Gastrocnemius medialis (tissue), 4 donors: ENCODE measurements at places on chromosomes 7 and 10. TPM values are rescaled to one million over a fixed set of nuclear protein-coding genes. Genes with fewer than 3 reads are reported as not detected.
A peak's percentile ranks its signal among the peaks of the same experiment; 100 is the strongest.

- no peak for DNase-seq
Measured at GRCh38 chr10:14039968-14040668, 290.6 kb downstream of the FRMD4A start.

DNA sequence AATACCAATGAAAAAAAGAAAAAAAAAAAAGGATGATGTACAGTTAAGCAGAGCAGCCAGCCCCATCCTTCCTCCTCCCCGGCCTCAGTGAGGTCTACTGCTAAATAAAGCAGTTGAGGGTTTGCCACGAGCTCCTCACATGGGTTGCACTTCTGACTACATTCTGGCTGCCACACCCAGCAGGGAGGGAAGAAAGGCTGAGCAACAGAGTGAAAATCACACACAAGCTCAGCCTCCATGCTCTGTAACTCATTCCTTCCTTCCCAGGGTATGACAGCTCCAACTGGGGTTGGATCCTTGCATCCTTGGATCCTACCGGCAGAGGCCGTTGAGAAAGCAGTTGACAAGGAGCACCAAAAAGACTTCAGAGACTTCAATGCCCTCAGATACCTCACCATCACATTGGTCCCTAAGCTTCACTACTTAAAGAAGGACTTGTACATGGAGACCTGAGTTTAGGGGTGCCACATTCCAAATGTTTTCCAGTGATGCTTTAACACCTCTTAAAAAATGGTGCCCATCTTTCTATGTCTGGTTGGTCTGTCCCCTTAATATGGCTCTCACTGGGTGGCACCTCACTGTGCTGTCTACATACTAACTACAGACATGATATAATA lies 52.9 kb upstream of the PIK3CG start:
- peak; percentile 30 for DNase-seq

DNA sequence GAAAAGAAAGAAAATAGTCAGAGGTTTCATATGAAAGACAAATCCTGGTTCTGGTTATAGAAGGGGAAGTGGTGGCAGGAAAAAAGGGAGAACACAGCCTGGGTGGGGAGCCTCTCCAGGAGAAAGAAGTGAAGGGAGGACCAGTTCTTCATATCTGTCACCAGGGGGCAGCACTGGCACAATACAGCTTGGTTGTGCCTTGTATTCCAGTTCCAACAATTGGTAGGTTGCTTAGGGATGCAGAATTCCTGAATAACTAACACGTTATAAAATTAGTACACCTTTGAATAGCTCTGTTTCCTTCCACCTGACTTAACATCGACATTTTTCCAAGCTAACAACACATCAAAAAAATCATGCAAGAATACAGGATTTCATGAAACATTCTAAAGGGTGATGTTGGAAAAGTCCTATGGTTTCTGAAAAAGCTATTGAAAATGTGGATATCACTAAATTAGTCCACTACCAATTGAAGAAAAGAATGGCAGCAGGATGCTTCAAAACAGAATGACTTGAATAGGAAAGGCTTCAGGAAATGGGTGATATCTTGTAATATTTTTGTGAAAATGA lies 52.9 kb downstream of the CYP26A1 start:
- DNase-seq: no peak

GRCh38 chr7:121505021-121505420 lies 108.9 kb upstream of the FAM3C start:
- no peak for DNase-seq

- no peak for DNase-seq
Measured at GRCh38 chr10:66714741-66715140, 211.1 kb upstream of the LRRTM3 start.

DNA sequence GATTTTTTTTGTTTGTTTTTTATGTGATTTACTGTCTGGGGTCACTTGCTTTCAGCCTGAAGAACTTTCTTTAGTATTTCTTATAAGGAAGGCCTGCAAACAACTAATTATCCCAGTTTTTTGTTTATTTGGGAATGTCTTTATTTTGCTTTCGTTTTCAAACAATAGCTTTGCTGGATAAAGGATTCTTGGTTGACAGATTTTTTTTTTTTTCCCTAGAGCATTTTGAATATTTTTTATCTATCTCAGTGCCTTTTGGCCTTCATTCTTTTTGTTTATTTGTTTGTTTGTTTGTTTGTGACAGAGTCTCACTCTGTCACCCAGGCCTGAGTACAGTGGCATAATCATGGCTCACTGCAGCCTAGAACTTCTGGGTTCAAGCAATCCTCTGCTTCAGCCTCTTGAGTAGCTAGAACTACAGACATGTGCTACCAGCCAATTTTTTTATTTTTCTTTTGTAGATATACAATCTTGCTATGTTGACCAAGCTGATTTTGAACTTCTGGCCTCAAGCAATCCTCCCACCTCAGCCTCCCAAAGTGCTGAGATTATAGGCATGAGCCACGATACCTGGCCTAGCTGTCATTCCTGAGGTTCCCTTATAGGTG lies 46.3 kb upstream of the FZD9 start:
- DNase-seq: no peak

DNA sequence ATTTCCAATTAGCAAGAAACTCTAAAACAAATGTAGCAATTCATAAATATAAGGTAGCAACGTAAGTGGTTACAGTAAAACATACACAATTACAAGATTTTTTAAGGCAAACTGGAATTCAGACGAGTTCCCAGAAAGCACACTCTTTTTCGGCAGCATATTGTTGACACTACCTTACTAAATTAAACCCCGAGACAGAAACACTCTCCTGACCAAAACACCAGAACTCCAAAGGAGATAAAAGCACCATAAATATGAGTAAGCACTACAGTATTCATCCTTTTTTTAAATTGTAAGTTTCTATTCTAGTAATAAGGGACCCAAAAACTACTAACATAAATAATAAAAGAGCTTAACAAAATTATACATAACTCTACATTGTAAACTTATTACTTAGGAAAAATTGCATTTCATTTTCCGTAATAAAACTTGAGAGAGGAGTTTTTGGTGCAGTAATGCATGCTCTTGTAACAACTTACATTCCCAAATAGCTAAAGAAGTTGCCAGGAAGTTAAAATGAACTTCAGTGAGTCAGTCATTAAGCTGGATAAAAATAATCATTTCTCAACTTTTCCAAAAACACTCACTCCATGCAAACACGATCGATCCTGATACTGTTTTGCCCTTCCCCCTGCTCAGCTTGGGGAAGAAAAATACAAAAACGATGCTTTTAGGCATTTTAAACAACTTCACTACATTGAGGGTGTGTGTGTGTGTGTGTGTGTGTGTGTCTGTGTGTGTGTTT lies 2.0 kb downstream of the PIP4K2A start:
- no peak for DNase-seq

DNA sequence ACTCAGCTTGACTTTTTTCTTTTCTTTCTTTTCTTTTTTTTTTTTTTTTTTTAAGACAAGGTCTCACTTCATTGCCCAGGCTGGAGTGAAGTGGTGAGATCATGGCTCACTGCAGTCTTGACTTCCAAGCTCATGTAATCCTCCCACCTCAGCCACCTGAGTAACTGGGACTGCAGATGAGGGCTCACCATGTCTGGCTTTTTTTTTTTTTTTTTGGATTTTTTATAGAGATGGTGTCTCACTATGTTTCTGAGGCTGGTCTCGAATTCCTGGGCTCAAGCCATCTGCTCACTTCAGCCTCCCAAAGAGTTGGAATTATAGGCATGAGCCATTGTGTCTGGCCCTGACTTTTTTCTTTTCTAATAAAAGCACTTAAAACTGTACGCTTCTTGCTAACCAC lies 358.2 kb upstream of the IGFBP3 start:
- DNase-seq: no peak

- no peak for DNase-seq
Measured at GRCh38 chr10:102341038-102341688, 54.3 kb upstream of the NFKB2 start.

DNA sequence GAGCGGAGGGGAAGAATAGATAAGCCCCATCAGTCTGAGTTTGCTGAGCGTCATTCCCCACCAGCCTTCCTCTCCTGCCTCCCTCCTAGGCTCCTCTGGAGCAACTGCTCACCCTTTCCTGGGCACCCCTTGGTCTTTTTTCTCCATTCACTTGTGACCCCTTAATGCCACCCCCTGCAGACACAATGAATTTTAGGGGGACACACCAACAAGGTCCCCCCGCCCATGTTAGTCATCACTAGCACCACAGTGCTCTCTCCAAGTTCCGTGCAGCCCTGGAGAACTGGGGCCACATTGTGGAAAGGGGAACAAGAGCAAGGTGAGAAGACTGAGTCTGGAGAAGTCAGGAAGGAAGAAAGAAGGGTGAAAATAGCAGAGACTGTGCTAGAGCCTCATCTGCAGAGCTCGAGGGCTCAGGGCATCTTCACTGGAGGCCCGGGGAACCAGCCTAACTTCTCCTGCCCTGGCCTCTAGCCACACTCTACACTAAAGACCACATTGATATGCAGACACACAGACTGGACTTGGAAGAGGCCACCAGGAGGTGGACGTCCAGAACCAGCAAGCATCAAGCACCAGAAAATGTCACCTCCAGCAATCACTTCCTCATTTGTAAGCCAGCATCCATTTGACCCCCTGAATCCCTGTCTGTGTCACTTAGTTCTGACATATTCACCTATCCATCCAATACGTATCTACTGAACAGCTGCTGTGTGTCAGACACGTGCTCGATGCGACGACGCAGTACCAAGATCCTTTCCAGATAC lies 17.5 kb downstream of the RGR start:
- DNase-seq: no peak

Gene SFRP4
- total RNA-seq: 0.24 TPM

Gene LOXL4
- total RNA-seq: 5.3 TPM

Gene OR9A2
- not detected for total RNA-seq

Gene CALCR
- total RNA-seq: not detected
